Hindlimb muscle (tissue), 1 donor: ENCODE measurements at places on chromosomes 13 and 19.

- DNase-seq: peak; percentile 45
Measured at GRCh38 chr19:51473009-51473707, 5.2 kb upstream of the CEACAM18 start.

DNA sequence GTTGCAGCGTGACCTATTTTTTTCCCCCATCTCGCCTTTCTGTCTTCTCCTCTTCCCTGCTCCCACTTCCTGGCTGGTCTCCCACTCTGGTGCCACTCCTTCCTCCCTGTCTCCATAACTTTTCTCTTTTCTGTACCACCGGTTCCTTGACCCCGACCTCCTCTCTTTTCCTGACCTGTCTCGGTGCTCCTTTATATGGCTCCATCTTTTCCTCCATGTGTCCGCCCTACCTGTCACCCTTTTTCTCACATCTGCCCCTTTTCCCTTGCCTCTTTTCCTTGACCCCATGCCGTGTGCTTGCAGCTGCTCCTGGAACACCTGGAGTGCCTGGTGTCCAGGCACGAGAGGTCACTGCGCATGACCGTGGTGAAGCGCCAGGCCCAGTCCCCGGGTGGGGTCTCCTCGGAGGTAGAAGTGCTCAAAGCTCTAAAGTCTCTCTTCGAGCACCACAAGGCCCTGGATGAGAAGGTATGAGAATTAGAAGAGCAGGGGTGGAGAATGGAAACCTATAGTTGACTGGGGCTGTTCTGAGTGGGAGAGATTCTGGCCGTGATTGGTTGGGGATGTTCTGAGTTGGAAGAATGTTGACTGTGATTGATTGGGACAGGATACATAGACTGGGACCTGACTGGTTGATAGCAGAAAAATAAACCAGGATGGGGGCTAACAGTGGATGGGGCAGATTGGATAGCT is 9.3 kb downstream of the PPFIA3 start:
- no peak for DNase-seq

DNA sequence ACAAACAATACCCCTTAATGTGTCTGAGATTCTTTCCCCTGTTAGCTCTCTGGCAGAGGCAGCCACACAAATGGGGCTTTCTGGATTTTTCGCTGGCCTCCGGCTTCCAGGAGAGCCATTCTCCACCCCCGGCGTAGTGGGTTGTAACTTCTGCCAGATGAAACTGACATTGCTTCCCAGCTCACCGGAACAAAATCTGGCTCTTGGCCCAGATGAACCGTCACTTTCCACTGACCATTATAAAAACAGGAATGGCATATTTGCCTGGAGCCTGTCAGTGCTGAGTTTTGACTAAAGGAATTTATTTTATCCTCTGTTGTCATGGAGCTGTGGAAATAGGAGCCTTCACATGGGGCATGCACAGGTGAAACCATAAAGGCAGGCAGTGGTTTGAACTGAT is 120.6 kb upstream of the GPR12 start:
- peak; percentile 32 for DNase-seq

DNA sequence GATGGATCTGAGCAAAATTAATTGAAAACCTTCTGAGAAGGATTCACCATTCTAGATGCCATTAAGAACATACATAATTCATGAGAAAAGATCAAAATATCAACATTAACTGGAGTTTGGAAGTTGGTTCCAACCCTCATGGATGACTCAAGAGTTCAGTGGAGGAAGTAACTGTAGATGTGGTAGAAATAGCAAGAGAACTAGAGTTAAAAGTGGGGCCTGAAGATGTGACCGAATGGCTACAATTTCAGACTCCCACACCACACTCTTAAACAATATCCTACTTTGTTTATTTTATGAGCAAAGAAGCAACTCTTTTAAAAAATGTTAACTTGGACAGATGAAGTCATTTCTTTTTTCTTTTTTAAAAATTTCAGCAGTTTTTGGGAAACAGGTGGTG is 354.3 kb downstream of the KLF12 start:
- DNase-seq: no peak

GRCh38 chr13:33152389-33152788 is 133.2 kb downstream of the STARD13 start:
- DNase-seq: no peak

GRCh38 chr13:40578055-40578454 is 88.4 kb downstream of the FOXO1 start:
- no peak for DNase-seq

DNA sequence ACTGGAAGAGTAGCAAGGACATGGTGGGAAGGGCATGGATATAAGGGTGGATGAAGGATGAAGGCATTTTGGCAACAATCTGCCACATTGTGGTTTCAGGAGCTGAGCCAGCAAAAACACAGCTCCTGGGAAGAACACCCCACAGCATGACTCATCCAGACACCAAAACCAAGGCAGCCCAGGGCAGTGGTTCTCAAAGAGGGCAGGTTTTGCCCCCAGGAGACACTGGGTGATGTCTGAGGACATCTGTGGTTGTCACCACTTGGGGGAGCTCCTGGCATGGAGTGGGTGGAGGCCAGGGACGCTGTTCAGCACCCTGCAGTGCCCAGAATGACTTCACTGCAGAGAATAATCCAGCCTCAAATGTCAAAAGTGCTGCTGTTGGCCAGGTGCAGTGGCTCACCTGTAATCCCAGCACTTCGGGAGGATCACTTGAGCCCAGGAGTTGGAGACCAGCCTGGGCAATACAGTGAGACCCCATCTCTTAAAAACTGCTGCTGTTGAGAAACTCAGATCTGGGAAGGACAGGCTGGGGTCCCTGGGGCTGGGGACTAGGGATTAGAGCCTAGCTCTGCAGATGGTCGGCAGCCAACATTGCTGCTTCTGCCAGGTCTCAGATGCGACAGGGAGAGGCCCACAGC is 16.1 kb downstream of the ZFR2 start:
- no peak for DNase-seq

DNA sequence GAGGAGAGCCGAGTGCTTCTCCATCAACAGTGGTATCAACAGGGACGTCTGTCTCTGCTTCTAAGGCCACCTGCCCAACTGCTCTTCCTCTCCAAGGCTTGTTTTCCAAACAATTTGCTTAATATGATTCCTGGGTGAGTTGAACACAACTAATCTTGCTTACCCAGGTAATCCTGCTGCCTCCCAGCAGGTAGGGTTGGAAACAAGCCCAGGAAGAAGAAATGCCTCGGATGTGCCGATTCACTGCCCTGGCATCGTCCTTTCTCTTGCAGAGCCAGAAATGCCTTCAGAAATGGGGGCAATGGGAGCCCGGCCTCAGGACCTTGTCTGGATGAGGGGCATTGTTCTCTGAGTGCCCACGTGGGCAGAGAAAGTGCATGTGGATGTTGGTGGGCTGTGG is 51.9 kb upstream of the C1QTNF9B start:
- DNase-seq: no peak

DNA sequence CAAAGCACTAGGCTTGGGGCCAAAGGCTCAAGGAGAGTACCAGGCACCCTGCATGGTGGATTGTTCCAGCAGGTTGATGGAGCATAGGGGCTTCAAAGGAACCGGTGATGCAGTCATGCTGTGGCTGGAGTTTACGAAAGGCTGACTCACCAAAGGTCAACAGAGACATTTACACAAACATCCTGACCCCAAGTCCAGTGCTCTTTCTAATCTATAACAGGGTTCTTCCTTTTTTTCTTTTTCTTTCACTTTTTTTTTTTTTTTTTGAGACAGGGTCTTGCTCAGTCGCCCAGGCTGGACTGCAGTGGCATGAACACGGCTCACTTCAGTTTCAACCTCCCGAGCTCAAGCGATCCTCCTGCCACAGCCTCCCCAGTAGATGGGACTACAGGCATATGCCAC is 35.6 kb upstream of the TPTE2 start:
- no peak for DNase-seq

- no peak for DNase-seq
Measured at GRCh38 chr13:104648291-104648690, 1582.1 kb upstream of the SLC10A2 start.

DNA sequence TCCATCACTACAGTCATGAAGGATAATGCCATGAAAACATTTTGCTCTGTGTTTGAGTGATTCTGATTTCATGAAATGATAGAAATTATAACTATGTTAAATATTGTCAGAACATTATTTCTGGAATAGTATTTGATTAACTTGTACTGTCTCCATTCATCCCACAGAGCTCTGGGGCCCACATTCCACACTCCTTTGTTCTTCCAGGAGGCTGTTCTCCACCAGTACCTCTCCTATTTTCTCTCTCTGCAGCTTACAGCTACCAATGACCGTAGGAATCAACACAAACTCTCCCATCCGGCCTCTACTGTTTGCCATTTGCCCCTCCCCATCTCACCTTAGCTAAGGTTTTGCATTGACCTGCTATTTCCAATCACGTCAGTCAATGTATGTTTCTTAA is 240.9 kb downstream of the LMO7 start:
- no peak for DNase-seq

- no peak for DNase-seq
Measured at GRCh38 chr19:40686882-40687524, 3.4 kb downstream of the NUMBL start.

GRCh38 chr13:75468098-75468497 is 13.9 kb downstream of the TBC1D4 start:
- DNase-seq: no peak

GRCh38 chr13:28792992-28793391 is 27.1 kb upstream of the MTUS2 start:
- no peak for DNase-seq

GRCh38 chr19:34269968-34270621 is 15.7 kb downstream of the GARRE1 start:
- peak; percentile 58 for DNase-seq

DNA sequence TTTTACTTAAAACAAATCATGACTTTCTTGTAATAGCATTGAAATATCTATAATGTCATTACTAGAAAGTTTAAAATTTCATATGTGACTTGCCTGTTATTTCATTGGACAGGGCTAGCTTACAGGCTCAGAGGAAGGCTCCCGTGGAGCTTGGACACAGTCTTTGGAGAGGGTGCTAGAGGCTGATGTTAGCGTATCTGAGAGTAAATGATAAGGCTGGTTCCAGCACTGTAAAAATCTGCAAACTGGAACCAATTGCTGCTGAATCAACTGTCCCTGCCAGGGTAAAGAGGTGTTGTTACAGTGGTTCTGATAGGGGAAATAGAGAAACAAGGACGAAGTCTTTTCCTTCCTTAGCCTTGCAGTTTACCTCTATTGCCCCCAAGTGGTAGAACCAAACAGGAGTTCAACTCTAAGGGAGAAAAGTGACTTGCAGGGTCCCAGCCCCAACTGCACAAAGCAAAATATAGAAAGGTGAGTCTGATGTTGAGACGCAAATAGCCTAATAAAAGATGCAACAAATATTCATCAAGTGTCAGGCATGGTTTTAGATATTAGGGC is 901.7 kb downstream of the DIAPH3 start:
- no peak for DNase-seq

DNA sequence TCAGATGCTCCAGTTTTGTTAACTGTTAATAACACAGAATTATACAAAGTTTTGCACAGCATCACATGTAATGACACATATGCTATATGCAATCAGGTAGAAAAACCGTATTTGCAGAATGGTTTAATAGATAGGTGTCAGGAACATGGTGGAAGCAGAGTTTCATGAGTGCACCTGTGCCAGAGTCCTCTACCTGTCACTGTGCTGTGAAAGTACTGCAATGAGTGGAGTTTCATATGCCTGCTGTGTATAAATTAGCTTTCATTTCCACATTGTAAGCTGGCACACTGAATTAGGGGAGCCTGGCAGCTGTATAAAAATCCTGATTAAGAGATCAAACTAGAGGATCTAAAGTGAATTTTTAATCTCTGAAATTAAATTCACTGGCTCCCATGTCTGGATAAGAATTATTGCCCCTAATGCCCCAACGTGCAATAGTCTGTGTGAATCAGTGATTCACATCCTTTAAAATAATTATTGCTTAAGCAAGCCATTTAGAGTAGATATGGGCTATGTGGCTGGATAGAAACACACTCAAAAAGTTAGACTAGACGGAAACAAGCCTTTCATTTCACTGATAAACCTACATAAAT is 8.5 kb upstream of the EEF1AKMT1 start:
- no peak for DNase-seq

DNA sequence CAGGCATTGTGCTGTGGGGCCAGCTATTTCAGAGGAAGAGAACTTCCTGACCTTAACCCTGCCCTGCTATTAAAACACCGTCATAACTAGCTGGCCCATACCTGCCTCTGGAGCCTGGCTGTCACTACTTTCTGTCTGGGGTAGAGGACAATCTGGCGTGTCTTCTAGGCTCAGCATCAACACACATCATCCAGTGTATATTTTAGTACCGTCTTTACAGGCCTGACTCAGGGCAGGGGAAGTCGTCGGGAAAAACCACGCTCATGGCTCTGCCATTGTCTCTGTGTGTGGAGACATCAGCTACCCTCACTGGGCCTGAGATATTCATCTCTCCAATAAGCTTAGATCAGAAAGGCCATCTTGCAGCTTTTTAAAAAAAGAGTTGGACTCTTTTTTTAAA is 151.1 kb downstream of the KATNAL1 start:
- DNase-seq: no peak

- peak; percentile 56 for DNase-seq
Measured at GRCh38 chr19:50432221-50433028, at the start of gene MYBPC2. Gene MYBPC2, plus strand, starts transcription at chr19:50432892. Its CDS starts 62 bp downstream, at chr19:50432954.

DNA sequence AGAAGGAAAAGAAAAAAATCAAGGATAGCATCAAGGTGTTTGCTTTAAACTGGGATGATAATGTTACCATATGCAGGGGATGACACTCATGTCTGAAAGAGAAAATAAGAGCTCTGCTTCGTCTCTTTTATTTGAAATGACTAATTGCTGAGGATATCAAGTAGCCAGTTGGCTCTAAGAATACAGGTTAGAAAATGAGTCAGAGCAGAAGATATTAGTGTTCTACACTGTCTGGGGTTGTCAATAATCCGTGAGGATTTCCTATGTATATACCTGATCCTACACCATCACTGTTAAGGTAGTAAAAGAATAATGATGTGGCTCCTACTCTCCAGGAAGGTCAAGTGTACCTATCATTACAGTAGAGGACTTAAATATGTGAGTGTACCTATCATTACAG is 562.5 kb downstream of the GPC6 start:
- no peak for DNase-seq

- DNase-seq: no peak
Measured at GRCh38 chr13:113110048-113110851, 4.7 kb downstream of the F7 start.

- DNase-seq: no peak
Measured at GRCh38 chr13:68047889-68048288, 817.8 kb upstream of the PCDH9 start.

GRCh38 chr19:15612342-15612741 is 2.7 kb upstream of the CYP4F8 start:
- no peak for DNase-seq

DNA sequence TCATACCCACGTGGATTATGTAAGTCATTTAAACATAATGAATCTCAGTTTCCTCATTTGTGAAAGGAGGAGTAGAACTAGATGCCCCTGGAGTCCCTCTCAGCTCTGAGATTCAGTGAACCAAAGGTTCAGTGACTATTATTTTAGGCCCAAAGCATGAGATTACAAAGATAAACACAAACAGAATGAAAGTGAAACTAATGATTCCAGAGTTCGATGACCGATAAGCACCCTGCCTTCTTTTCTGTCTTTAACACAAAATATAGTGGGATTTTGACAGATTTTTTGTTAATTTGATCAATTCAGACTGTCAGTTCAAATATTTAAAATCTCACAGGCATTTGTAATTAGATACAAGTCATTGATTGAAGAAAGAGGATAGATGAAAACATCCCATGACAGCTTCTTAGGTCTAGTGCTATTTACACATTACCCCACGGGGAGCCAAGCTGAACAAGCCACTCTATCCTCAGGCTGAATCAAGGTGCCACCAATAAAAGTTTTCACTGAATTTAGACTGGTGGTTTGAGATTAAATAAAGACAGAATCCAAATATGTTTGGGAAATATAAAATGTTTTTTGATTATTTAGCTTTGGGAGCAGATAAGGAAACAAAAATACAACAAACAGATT is 64.6 kb upstream of the RAP2A start:
- DNase-seq: no peak

GRCh38 chr13:108835083-108835482 is 205.7 kb downstream of the MYO16 start:
- no peak for DNase-seq
